ENCODE measurements at places on chromosomes 4 and X. TPM values are rescaled to one million over a fixed set of nuclear protein-coding genes. Genes with fewer than 3 reads are reported as not detected.

DNA sequence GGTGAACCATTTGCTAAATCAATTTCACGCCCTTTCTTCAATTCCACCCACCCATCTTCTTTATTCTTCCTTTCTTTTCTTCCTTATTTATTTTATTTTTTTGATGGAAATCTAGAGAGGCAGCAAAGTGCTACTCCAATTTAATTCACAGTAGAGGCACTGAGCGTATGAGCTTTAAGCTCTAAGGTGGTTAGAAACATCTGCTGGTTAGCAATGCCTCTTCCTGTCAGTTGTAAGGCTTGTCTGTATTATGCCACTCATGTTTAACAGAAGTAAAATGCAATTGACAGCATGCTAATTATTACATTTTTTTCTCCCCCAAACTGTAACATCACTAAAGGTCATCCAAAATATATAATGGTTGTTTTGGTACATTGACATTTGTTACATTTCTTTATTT is 103.8 kb downstream of the EPHA5 start:
- H3K27me3 ChIP-seq = no peaks in the 10 kb centered on the region
- no peaks in the 10 kb centered on the region for H3K36me3 ChIP-seq
- no peak overlapping the region for H3K4me3 ChIP-seq

DNA sequence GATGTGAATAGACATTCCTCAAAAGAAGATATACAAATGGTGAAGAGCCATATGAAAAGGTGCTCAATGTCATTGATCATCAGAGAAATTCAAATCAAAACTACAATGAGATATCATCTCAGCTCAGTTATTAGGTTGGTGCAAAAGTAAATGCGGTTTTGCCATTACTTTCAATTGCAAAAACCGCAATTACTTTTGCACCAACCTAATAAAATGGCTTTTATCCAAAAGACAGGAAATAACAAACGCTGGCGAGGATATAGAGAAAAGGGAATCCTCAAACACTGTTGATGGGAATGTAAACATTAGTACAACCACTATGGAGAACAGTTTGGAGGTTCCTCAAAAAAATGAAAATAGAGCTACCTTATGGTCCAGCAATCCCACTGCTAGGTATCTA is 5.1 kb downstream of the CLIC2 start:
- no peak for DNase-seq
- no peaks in the 10 kb centered on the region for H3K27me3 ChIP-seq
- no peaks in the 10 kb centered on the region for H3K36me3 ChIP-seq
- H3K4me1 ChIP-seq = peaks cover 6% of the 10 kb centered on the region
- no peak overlapping the region for H3K27ac ChIP-seq

DNA sequence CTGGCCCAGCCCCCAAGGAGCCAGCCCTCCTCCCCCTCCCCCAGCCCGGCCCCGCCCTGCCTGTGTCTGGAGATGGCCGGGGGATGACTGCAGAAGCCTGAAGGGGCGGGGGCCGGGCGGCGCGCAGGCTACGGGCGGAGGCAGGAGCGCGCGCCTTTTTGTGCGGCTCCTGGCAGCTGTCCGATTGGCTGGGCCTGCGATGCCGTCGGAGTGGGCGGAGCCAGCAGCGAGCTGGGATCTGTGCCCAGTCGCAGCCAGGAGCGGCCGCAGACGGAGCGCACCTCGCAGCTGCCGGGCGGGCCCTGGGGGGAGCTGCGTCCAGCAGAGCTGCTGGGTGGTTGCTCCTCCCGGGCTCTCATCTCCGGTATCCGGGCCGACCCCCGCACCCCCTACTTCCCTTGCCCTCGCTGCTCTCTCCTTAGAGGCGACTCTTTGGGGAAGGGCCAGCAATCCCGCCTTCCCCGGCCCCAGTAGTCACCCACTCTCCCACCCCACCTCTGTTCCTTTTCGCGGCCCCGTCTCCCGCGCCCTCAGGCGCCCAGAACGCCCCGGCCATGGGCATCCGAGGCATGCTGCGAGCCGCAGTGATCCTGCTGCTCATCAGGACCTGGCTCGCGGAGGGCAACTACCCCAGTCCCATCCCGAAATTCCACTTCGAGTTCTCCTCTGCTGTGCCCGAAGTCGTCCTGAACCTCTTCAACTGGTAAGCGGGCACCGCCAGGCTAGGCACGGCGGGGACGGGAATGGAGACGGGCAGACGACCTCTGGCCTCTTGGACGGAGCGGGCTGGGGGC is at the start of gene GABRQ:
Gene GABRQ, plus strand, starts transcription at position 247 of the 794 bp plus-strand sequence. Its CDS starts 308 bp downstream, at position 555.
- H3K27me3 ChIP-seq = peaks cover 38% of the 10 kb centered on the region
- no peaks in the 10 kb centered on the region for H3K36me3 ChIP-seq
- no peak within 1 kb of the TSS for H3K27ac ChIP-seq

- H3K36me3 ChIP-seq = no peaks in the 10 kb centered on the region
- no peak overlapping the region for H3K4me3 ChIP-seq
- H3K27ac ChIP-seq = no peak overlapping the region
- H3K27me3 ChIP-seq = no peaks in the 10 kb centered on the region
- no peaks in the 10 kb centered on the region for H3K4me1 ChIP-seq
These were observed 78.2 kb downstream of the AFAP1 start for GRCh38 chr4:7861440-7861881.

DNA sequence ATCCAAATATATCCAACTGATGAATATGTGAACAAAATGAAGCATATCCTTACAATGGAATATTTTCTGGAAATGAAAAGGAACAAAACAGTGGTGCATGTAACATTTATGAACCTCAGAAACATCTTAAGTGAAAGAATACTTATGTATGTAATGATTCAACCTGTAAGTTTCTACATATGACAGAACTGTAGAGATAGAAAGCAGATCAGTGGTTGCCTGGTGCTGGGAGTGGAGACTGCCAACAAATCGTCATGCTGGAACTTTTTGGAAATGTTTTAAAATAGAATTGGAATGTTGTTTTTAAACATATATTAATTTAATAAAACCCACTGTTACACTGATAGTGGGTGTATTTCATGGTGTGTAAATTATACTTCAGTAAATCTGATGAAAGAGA is 667.5 kb downstream of the RAPGEF2 start:
- no peak overlapping the region for H3K4me3 ChIP-seq
- no peak overlapping the region for H3K27ac ChIP-seq
- H3K4me1 ChIP-seq = no peaks in the 10 kb centered on the region
- no peaks in the 10 kb centered on the region for H3K36me3 ChIP-seq

The GALNTL6 gene
- not detected for polyA plus RNA-seq

The RGN gene
- polyA plus RNA-seq = not detected

The TMEM47 gene
- polyA plus RNA-seq = not detected

The EMCN gene
- polyA plus RNA-seq = not detected
